ENCODE measurements at places on chromosomes 1 and 21.

DNA sequence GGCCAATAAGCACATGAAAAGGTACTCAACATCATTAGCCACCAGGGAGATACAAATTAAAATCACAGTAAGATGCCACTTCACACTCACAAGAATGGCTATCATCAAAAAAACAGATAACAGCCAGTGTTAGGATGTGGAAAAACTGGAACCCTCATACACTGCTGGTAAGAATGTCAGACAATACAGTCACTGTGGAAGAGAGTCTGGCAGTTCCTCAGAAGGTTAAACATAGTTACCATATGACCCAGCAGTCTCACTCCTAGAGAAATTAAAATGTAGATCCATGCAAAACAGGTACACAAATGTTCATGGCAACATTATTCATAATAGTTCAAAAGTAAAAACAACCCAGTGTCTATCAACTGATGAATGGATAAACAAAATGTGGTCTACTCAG lies 33.3 kb downstream of the LDLRAD1 start:
- DNase-seq = no peak

GRCh38 chr1:244768186-244768585 lies 67.3 kb upstream of the COX20 start:
- DNase-seq = no peak

DNA sequence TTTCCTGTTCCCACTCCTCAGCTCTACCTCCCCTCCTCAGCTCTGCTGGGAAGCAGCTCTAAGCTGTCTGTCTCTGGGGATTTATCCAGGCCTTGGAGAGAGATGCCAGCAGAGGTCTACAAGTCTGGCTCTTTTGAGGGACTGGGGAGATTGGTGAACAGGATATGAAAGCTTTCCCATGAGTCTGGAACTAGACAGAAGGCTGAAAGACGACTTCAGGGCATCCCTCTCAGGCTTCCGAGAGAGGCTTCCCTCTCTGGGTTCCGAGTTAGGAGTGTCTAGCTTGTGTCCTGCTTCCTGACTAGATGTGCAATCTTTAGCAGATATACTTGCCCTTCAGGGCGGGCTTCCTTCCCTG lies 733 bp downstream of the TMEM35B start:
- no peak for DNase-seq

GRCh38 chr1:114090738-114091505 lies 62.7 kb downstream of the SYT6 start:
- DNase-seq = no peak

DNA sequence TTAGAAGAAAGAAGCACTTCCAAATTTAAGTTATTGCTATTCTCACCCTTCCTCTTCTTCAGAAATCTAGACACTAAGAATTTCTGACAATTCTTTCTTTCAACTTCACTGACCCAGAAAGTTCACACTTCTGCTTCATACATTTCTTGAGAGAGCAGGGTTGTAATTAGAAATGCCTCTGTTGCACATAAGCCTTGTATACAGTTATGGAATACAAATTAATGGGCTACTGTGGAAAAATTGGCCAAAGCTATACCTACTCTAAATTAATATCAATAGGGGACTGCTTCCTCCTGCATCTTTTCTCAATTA lies 1.5 kb downstream of the TNFSF18 start:
- no peak for DNase-seq

DNA sequence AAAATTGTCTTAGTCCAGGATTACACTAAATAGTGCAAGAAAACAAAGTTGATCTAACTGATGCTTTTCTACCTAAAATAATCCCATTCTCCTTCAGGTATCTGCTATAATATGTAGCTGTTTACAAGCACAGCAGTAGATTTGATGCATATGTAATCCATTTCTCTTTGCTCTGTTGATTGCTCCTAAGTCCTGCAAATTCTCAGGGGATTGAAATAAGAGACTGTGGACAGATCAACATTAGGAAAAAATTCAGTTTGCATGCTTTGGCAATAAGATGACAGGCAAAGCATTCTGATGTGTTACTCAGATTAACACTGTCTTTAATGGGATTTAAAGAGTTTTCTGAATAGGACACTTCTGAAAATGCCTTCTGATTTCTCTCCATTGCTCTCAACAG lies 34.7 kb downstream of the RNF11 start:
- DNase-seq = no peak

DNA sequence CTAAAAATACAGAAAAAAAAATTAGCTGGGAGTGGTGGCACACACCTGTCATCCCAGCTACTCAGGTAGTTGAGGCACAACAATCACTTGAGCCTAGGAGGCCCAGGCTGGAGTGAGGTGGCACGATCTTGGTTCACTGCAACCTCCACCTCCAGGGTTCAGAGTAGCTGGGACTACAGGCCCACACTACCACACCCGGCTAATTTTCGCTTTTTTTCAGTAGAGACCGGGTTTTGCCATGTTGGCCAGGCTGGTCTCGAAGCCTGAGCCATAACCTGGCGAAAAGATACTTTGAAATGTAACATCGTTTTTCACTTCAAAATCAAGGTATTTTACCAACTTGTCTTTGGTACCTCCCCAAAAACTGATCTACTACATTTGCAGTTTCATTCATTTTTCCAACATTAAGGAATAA lies 6.1 kb downstream of the GAS5 start:
- DNase-seq = no peak

- DNase-seq = no peak
These were observed 3.9 kb upstream of the TP53BP2 start for GRCh38 chr1:223849352-223850254.

DNA sequence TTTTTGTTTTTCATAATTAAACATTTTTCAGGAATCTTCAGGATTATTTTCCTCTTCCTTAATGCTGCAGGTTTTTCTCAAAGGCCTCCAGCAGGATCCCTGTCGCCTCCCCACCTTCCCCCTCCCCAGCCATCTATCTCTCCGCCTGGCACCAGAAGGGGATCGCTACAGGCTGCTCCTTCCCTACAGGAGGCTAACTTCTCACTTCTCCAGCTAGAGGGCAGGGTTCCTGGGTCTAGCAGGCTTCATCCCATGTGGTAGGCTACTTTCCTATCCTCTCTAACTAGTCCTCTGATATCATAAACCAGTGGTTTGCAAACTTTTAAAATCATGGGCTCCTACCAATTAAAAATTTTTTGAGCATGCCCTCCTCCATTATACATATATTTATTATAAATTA lies 104.1 kb downstream of the KCNN3 start:
- DNase-seq = no peak

GRCh38 chr1:1274299-1274930 lies 761 bp upstream of the UBE2J2 start:
- no peak for DNase-seq

DNA sequence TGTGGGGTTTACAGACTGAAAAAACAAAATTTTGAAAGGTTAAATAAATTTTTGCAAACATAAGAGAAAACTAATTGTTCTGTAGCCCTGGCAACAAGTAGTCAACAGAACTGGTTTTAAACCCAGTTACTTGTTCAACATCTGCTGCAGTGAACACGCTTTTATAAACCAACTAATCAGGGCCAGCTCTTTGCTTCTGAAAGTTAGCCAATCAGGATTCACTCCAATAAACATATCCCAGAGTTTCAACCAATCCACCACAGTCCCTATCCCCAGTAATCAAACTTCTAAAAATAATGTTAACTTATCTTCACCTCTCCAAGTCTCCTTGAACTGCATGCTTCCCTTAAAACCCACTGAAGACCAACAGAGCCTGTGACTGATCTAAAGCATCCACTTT lies 306.6 kb downstream of the CTH start:
- no peak for DNase-seq

DNA sequence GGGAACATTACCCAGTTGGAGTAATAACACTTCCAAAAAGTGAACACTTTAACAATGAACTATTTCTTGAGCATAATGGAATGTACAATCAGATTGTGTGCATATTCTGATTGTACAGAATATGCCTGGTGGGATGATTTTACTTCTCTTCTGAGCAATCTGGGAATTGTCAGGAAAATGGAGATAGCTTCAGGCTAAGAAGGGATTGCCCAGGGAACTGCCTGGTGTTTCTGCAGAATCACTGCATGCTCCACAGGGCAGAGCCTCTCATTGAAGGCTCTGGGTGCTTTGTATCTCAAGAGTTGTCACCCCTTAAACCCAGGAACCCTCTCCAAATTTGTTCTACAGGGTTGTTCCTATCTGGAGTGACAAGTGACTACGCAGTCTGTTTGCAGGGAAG lies 51.2 kb downstream of the UTP25 start:
- DNase-seq = no peak

GRCh38 chr1:13707164-13707563 lies 7.2 kb downstream of the PRDM2 start:
- DNase-seq = no peak
